ENCODE measurements at places on chromosomes 4 and X.
A peak's percentile ranks its signal among the peaks of the same experiment; 100 is the strongest.

DNA sequence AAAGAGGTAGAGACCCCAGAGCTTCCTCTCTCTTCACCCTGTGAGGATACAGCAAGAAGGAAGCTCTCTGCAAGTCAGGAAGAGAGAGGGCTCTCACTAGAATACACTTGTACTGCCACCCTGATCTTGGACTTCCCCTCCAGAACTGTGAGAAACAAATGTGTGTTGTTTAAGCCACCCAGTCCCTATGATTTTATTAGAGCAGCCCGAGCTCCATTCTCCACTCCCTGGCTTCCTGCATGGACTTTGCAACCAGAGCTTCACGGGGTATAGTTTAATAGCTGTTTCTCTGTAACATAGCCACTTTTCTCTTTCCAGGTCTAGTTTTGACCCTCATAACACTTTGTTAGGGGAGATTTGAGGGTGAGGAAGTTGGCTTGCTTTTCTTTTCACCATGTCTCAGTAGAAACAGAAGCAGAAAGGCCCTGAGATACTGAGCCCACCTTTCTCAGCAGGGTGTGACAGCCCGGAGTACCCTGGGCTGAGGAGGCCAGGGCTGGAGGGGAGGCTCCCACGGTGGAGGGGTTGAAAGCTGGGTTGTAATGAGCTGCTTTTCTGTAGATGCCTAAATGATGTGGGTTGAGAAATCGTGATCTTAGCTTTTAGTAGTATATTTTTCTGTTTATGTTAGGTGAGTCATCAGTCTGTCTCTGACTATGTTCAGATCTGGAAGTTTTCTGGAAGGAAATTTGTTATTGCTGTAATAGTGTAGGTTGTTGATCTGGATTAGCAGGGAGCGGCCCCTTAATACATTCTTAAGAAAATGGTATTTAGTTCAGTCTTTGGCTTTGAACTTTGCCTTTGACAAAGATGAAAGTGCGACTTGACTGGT lies 118.6 kb downstream of the PTTG2 start:
- no peak for DNase-seq

- DNase-seq: peak; percentile 10
Measured at GRCh38 chr4:53640576-53641453, 49.5 kb upstream of the LNX1 start.

DNA sequence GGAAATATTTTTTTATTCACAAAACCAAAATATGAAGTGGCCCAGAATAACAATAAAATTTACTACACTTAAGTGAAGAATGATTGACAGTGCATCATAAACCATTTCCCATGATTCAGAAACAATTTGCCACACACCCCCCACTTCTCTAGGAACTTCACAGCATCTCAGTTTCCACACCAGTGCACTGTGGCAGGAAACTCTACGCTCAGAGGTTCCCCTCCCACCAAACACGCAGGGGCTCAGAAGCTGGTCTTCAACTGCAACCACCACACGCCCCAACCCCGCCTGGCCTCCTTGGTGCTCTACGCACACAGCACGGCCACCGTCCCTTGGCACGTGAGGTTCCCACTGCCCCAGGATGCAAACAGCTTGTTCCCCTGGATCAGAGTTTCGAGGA lies 63.7 kb downstream of the ZFYVE28 start:
- no peak for DNase-seq

DNA sequence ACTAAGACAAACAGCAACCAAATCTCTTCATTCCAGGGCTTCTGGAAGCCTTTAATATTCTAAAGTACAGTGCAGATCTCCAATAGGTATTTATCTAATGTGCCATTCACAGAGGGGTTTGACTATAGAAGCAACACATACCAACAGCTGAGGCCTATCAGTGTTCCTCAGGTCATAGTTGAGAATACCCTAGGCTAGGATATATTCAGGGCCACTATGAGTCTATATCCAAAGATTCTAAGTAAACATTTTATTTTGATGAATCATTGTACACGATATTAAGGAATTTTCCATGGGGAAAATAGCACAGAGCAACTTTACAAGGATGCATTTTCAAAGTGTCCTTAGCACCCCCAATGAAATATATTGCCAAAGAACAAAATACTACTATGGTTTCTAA lies 9.7 kb downstream of the SMIM10 start:
- no peak for DNase-seq

DNA sequence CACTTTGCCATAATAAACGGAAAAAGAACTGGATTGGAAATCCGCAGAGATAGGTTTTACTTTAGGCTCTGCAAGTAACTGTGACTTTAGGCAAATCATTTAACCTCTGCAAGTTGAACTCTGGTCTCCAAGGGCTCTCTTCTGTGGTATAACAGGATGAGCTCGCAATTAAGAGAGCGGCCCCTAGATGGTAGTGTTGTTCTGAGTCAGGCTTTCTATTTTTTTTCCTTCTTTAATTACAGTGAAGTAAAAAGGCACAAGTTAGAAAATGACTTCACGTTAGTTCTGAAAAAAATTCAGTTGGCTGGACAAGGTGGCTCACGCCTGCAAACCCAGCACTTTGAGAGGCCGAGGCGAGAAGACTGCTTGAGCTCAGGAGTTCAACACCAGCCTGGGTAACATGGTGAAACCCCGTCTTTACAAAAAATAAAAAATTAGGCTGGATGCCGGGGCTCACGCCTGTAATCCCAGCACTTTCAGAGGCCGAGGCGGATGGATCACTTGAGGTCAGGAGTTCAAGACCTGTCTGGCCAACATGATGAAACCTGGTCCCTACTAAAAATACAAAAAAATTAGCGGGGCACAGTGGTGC lies 18.0 kb downstream of the RPS3A start:
- peak; percentile 62 for DNase-seq

GRCh38 chr4:149029056-149029651 lies 586.9 kb upstream of the NR3C2 start:
- DNase-seq: no peak

GRCh38 chr4:61493041-61493440 lies 292.9 kb downstream of the ADGRL3 start:
- DNase-seq: no peak

DNA sequence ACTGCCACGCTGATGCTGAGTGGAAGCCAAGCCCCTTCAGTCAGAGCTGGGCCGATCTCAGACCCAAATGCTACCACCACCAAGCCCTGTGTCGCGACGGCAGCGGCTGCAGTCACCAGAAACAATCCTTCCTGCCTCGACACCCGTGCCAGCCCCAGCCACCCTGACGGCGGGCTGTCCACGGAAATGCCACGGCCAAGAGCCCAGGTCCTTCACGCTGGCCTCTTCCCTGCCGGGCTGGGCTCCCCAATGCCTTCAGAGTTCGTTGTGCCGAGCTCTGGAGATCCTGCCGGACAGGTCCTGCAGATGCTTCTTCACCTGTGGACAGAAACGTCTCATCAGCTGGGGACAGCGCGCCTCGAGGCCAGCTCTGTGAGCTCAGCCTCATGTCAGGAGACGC lies 19.5 kb downstream of the LRPAP1 start:
- no peak for DNase-seq

DNA sequence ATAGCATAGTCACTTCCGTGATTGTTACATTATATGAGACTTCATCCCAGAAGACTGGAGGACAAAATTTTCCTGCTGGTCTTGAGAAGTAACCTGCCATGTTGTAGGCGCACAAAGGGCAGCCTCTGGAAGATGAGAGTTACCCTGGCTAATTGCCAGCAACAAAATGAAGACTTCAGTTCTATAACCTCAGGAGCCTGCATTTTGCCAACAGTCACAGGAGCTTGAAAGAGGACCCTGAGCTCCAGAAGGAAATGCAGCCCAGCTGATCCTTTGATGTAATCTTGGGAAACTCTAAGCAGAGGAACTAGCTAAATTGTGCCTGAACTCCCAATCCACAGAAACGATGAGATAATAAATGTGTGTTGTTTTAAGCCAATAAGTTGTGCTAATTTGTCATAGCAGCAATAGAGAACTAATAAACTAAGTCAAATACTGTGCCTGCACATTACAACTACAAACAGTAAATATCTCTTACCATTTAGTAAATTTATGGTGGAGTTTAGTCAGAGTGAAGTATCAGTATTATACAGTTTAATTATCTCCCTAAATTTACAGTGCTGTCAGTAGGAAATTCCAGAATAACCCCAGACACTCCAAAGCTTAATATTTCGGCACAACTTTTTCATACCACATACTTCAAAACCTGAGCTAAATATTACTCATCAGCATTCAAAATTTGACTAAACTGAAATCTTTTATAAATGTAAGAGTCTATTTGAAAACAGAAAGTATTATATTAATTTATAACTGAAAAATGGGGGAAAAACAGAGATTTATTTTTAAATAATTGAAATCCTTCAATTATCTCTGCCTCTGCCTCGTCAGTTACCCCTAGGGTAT lies 90.1 kb upstream of the MAPK10 start:
- DNase-seq: no peak

DNA sequence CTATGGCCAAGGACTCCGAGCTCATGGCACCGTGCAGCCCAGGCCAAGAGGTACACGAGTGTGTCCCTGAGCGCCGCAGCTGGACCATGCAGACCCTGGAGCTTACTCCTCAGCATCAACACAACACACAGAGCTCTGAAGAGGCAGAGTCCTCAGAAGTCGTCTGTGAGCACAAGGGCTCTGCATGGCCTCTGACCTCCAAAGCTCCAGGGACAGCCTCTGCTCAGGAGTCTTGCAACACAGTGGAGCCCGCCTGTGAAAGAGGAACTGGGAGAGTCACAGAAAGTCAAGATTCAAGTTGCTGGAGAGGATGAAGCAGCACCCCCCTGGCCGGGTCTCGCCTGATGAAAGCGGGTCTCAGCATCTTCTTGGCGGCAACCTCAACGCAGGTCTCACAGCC lies 2.9 kb downstream of the LRPAP1 start:
- DNase-seq: no peak

DNA sequence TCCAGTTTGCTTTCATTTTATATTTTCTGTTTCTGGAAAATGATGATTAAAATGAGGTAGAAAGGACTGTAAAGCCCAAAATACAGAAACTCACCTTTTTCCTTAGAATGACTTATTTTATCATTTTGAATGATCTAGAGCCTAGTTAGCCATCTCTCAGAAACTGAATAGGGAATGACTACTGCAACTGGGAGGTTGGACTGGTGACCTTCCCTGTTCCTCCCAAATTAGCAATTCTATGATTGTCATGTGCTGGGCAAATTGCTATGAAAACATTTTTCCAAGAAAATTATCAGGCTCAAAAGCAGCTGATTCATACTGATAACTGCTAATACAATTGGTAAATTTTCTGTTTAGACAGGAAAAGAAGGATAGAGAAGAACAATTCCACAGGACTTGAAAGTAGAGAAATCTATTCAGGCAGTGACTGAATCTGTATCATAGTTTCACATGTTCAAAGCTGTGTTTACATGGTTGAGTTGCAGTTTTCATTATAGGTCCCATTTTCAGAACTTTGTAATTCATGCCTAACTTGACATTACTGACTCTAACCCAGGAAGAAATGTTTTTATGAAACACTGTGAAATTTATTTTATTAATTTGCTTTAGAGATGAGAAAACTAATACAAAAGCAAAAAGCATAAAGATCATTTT lies 43.4 kb upstream of the SEC24B start:
- DNase-seq: no peak

- DNase-seq: no peak
Measured at GRCh38 chr4:3304831-3305609, 12.2 kb downstream of the RGS12 start.

- DNase-seq: no peak
Measured at GRCh38 chr4:913280-913618, 18.9 kb downstream of the GAK start.

DNA sequence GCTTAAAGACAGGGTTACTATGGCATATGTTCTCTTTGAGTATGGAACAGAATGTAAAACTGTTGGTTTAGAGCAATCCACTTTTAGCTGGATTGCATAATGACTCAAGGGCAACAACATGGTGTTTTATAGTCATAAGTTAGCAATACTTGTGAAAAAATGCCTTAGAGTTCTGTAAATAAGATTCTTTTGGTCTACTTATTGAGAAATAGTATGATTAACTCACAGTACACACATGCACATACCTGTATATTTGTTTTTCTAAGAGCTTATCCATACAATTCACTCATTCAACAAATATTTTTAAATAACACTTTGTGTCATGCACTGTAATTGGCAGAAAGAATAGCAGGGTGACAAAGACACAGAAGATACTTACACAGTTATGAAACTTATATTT lies 1415.5 kb downstream of the PCDH7 start:
- DNase-seq: no peak

- no peak for DNase-seq
Measured at GRCh38 chrX:133781174-133781573, 204.2 kb downstream of the GPC3 start.

- no peak for DNase-seq
Measured at GRCh38 chr4:151389311-151389710, 19.7 kb upstream of the FHIP1A start.

DNA sequence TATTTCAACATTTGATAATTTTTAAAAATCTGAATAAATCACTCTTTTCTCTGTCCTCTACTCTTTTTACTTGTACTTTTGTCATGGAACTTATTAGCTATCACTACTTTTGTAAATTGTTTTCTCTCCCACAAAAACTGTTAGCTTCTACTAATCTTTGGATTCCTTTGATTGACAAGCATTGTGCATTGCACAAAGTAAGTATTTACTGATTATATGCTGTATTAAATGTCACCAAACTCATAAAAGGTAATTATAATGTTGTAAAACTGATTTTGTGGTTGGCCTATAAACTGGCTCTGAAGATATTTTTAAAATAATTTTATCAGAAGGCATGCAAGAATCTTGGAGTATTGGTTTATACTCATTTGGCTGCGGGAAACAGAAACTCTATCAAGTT lies 15.0 kb upstream of the SEC24B start:
- DNase-seq: no peak

DNA sequence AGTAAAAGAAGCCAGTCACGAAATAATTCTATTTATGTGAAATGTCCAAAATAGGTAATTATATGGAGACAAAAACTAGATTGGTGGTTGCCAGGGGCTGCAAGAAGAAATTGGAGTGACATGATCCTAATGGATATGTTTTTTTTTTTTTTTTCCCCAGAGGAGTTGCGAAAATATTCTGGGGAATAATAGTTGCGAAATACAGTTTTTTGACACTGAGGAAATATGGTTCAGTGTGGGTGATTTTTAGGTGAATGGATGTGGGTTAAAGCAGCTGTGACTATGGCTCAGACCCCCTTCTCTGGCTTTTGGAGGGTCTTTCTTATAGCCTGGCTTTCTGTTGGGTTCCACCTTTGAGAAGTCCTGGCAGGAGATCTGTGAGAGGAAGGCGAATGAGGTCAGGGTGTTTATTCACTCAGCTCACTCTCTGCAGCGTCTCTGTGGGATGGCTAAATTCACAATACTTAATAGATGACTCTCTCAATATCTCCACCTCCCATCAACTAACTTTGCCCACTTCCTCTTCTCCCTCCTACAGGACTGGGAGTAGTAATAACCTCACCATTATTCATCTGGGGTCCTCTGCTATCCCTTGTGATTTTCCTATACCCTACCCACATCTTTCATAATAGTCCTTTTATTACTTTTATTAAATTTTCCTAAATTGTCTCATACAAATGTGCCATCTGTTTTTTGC lies 15.3 kb upstream of the RAB9B start:
- no peak for DNase-seq

DNA sequence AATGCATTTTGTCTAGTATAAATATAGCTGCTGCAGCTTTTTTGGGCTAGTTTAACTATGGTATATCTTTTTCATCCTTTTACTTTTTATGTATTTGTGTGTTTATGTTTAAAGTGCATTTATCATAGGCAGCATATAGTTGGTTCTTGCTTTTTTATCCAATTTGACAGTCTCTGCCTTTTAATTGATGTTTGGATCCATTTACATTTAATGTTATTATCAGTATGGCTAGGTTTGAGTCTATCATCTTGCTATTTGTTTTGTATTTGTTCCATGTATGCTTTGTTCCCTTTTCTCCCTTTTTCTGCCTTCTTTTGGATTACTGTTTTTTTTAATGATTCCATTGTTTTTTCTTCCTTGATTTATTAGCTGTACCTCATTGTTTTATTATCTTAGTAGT lies 40.3 kb downstream of the GNL3L start:
- DNase-seq: no peak

Measured in caudate nucleus (tissue), 63 donors.